ENCODE measurements at places on chromosomes 7 and 10.

DNA sequence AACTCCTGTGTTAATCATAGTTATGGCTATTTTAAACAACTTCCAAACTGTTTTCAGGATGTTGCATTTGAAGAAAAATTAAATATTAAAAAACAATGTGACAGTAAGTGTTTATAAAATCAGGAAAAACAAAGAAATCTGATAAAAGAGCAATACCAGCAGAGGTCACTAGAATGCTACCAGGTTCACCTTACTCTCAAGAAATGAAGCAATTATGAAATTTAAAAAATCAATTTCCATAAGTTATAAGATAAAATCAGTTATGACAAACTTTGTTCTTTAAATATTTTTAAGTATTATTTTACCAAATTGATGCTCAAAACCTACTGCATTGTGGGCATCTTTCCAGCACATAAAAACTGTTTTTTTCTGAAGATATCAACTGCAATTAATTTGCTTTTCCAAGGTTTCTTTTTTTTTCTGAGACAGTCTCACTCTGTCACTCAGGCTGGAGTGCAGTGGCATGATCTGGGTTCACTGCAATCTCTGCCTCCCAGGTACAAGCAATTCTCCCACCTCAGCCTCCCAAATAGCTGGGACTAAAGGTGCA lies 50.7 kb upstream of the RHEB start:
- DNase-seq = no peak

- no peak for DNase-seq
Measured at GRCh38 chr7:7257899-7258692, 75.8 kb downstream of the C1GALT1 start.

GRCh38 chr7:50310361-50310760 lies 5.8 kb downstream of the IKZF1 start:
- DNase-seq = no peak

GRCh38 chr10:126080879-126081411 lies 184.6 kb downstream of the FANK1 start:
- DNase-seq = no peak

- DNase-seq = no peak
Measured at GRCh38 chr10:132207536-132208461, 21.1 kb downstream of the DPYSL4 start.

GRCh38 chr10:73888514-73888913 lies 14.2 kb upstream of the CAMK2G start:
- no peak for DNase-seq

DNA sequence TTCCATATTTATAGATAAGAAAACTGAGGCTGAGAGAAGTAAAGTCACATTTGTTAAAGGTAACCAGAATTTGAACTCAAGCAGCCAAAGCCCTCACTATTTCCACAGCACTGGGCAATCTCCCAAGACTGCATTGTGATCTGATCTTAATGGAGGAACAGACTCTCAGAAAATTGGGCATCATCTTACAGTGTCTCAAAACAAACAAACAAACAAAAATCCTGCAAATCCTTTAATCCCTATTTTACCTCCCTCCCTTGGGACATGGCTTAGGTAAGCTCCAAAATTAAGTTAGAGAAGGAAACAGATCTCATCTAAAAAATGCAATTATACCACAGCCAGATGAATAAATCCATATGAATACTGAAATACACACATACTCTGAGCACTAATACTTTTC lies 57.5 kb downstream of the FHIP2A start:
- no peak for DNase-seq

DNA sequence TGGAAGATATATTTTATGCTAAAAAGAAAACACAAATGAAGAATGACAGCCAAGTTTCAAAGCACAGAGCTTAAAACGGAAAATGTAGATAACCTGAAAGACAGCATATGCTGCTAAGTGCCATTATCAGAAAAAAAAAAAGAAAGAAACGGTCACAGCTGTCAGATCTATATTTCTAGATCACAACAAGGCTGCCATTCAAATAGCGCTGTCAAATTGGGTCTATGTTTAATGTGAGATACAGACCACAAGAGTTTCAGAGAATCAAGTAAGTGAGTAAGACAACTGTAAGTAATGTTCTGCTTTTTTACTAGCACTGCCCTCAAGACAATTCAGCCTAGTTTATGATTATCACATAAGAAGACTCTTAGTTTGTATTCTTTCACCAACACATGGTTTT lies 66.1 kb upstream of the RNF148 start:
- no peak for DNase-seq

DNA sequence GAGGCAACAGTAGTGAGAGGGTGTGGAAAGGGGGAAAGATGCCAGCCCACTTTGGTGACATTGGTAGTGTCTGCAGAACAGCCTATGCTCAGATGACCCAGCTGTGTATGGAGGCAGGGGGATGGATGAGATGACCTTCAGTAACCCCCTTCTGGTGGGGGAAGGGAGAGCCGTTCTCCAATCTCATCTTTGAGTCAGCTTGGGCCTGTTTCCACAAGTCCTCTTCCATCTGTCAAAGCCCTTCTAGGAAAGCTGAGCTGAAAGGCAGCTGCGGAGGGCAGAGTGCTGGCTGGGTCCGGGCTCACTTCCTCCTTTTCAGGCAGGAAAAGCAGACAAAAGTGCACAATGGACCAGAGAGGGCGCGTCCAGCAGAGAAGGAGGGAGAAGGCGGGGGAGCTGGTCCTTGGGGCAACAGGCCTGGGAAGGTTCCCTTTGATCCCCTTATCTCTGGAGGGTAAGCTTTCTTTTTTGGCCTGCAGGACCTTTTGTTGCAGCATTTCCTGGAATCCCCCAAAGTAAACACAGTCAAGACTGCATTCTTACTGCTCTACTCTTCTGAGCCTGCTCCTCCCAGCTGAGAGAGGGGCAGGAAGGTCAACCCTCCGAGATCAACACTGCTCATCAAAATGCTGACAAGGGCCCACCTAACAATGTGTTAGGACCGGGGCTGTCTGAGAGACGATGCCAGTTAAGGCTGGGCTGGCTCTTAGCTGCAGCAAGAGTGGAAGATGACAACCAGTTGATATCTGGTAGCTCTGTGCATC lies 1.2 kb upstream of the LRMDA start:
- DNase-seq = no peak

DNA sequence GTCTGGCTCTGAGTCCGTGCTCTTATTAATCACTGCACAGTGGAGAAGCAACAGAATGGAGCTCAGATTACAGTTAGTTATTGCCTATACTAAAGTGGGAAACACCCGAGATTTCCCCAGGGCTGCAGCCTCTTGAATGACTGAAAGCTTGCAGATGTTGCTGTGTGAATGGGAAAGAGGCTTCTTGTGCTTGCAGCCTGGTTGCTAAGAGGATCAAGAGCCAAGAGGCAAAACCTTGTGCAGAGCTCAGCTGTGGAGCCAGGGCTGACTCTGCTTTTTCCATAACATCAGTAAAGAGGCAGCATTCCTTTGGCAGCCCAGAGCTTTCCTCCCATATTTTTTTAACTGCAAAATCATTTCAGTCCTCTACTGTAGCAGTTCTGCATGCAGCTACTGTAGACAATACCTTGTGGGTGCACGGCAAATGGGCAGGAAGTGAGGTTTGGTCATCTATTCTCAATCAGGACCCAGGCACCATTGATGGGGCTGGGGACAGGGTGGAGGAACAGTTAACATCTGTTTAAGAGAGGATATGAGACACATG lies 86.5 kb downstream of the RALA start:
- no peak for DNase-seq

- no peak for DNase-seq
Measured at GRCh38 chr7:30630986-30631385, 36.3 kb downstream of the GARS1 start.

GRCh38 chr10:128047991-128048818 lies 78.0 kb downstream of the MKI67 start:
- DNase-seq = no peak

- DNase-seq = no peak
Measured at GRCh38 chr10:70761031-70761601, 24.1 kb downstream of the TBATA start.

GRCh38 chr7:15143936-15144335 lies 241.4 kb upstream of the DGKB start:
- no peak for DNase-seq

All from SHP77 treated with DMSO at 0.1 percent for 48 hours (cell line).